ENCODE measurements at places on chromosomes 12 and 14.

- DNase-seq: no peak
These were observed 120.5 kb downstream of the SLC25A47 start for GRCh38 chr14:100443603-100444002.

- no peak for DNase-seq
These were observed 3.1 kb downstream of the MTHFD1 start for GRCh38 chr14:64391113-64391725.

DNA sequence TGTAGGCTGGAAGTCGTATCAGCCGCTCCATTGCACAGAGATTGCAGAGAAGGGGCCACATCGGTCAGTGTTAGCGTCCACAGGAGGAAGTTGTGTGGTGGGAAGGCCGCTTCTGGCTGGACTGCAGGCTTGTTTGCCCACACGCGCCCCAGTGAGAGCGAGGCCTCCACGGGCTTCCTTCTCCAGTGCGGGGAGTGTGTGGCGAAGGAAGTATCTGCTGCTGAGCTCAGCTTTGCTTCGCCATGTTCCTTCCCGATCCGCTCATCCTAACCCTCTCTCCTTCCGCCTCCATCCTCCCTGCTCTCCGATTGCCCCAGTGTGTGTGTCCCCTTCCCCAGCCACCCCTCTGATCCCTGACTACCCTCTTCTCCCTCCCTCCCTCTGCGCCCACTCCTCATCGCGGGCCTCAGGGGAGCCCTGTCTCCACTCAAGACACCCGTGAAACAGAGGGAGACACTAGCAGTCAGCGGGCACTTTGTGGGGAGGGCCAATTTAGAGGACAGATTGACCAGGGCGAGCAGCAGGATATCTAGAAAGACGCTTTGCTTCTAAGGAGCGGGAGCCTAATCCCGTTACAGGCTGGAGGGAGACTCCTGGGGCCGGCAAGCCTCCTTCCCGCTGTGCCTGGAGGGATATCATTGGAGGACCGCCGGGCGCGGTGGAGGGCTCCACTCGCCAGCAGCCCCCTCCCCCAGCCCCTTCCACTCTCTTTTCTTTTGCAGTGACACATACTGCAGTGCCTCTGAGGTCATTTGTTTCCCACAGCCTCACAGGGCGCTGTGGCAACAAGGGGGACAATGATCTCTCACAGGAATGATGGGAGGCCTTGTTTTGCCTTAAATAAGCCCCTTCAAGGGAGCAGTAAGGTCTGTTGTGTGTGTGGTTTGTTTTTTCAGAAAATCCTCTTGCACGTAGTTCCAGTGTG, 428.8 kb downstream of the ZFP36L1 start:
- no peak for DNase-seq

DNA sequence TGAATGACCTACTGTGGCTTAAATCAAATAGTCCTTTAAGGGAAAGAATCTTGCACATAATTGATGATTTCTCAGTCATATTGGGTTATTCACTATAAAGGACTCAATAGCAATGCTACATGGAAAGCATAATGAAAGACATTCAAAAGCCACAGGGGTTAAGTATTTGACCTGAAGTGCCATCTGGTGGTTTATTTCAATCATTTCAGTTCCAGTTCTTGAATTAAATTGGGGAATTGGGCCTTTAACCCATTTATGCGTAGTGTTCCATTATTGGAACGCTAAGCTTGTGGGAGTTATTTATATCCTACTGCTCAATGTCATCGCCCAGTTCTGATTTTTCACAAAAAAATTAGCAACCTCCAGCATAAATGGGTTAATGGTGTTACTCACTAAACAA, 41.3 kb upstream of the C12orf71 start:
- no peak for DNase-seq

GRCh38 chr12:54029529-54030441, 1.5 kb downstream of the HOXC6 start:
- no peak for DNase-seq

GRCh38 chr12:131232036-131232435, 278.3 kb downstream of the ADGRD1 start:
- no peak for DNase-seq

- DNase-seq: no peak
These were observed 49.9 kb downstream of the FOXA1 start for GRCh38 chr14:37545174-37545573.

- DNase-seq: no peak
These were observed 9.3 kb upstream of the DENND5B start for GRCh38 chr12:31600252-31600651.

GRCh38 chr12:18851271-18851670, 113.4 kb downstream of the CAPZA3 start:
- no peak for DNase-seq

DNA sequence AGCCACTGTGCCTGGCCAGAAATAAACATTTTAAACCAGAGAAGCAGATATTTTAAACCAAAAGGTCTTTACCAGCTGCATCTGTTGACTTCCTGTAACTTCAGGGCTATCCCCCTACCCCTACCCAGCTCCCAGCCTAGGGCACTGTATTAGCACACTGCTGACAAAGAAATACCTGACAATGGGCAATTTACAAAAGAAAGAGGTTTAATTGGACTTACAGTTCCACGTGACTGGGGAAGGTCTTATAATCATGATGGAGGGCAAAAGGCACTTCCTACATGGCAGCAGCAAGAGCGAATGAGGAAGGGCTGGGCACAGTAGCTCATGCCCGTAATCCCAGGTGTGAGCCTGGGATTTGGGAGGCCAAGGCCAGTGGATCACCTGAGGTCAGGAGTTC, 26.0 kb downstream of the GEMIN2 start:
- no peak for DNase-seq

GRCh38 chr12:24268663-24269186, 319.3 kb upstream of the SOX5 start:
- DNase-seq: no peak

GRCh38 chr12:89831310-89832095, 122.9 kb upstream of the ATP2B1 start:
- DNase-seq: no peak

DNA sequence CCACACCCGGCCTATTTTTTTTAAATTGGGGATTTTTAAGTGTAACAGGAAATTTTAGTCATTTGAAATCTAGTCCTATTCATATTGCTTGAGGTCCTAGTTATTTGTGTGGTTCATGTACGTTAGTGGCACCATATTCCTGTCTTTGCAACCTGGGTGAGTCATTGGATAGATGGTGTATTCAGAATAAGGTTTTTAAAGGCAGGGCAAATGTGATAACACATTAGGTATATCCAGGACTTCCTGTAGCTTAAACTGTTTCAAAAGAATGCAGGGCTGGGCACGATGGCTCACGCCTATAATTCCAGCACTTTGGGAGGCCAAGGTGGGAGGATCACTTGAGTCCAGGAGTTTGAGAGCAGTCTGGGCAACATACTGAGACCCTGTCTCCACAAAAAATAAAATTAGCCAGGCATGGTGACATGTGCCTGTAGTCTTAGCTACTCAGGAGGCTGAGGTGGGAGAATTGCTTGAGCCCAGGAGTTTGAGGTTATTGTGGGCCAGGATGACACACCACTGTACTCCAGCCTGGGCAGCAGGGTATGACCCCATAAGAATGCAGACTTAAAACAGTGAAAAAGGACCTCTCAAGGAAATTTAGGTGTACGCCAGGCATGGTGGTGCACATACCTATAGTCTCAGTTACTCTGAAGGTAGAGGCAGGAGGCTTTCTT, 8.1 kb downstream of the ATP6V0A2 start:
- no peak for DNase-seq

DNA sequence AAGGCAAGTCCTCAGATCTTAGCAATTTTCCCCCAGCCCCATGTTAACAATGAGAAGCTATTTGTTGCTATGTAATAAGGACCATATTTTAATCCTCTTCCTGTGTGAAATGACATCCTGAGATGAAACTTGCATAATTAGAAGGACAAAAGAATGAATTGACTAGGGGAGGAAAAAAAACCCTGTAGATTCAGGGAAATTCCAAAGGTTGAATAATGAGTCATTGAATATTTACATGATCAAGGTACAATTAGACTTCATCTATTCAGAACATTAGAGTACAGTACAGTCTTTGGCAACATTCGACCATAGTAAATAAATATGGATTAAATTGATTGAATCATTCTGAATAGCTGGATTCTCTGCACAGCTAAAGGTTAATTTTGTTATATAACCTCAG, 9.4 kb downstream of the MYBPC1 start:
- no peak for DNase-seq

DNA sequence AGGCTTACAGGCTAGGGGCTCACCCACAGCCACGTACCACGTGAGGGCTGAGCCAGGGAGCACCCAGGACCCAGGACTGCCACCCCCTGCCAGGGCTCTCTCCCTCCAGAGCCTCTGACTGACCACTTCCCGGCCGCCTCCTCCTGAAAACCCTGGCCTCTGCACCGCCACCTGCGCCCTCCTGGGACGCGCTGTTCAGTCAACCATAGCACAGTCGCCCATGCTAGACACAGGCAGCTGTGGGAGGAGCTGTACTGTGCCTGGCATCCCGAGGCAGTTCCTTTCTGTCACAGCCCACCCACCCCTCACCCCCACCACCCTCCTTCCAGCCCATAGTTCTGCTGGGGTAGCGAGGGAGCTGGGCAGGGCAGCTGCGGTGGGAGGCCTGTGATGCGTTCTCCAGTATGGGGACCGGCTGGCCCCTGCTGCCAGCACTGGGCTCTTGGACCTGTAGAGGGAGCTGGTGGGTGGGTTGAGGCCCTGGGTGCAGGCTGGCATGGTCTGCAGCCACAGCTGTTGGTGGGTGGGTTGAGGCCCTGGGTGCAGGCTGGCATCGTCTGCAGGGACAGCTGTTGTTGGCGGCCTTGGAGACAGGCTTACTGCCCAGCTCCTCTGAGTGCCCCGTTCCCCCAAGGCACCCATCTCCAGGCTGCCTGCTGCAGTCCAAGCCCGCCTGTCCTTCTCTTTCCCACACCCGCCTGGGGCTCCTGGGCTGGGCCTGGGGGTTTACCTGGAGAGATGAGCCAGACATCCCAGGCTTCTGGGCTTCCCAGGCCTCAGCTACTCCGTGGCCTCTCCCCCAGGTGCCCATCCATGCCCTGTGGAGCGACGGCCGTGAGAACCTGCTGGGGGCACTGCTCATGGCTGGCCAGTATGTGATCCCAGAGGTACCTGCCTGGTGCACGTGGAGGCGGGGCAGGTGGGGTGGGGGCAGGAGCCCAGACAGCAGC, 11.5 kb downstream of the ASPG start:
- DNase-seq: no peak

- no peak for DNase-seq
These were observed 467.1 kb upstream of the TMPO start for GRCh38 chr12:98048326-98048725.

GRCh38 chr14:101004954-101005353, 101.4 kb upstream of the RTL1 start:
- no peak for DNase-seq

DNA sequence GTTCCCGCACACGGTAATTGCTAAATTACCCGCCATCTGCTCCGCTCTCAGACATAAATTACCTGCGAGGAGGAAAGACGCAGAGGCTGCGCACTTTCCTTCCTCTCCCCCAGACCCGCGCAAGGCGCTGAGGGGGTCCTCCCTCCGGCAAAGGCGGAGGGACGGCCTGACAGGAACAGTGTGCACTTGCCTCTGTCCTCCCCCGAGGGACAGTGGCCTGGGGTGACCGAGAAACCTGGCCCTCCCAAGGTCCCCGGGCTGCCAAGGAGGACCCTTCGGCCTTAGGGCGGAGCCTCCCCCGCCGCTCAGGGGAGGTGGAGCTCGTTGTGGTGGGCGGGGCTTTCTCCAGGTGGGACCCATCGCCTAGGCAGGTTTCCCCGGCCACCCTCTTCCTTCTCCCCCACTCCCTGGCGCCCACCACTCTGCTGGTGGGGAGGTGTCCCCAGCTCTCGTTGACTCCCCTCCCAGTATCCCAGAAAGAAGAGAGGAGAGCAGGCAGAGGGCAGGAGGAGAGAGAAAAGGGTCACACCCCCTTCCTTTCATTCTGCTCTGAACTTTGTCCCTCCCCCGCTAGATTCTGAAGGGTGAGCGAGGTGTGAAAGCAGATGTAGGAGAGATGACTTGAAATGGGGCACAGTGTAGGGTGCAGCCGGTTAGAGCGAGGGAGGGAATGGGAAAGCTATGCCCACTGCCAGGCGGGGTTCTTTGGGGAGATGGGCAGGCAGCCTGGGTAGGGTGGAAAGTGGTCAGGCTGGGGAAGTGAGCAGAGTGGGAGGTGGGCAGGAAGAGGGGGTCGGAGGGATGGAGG, 11.4 kb upstream of the CALCOCO1 start:
- DNase-seq: no peak

DNA sequence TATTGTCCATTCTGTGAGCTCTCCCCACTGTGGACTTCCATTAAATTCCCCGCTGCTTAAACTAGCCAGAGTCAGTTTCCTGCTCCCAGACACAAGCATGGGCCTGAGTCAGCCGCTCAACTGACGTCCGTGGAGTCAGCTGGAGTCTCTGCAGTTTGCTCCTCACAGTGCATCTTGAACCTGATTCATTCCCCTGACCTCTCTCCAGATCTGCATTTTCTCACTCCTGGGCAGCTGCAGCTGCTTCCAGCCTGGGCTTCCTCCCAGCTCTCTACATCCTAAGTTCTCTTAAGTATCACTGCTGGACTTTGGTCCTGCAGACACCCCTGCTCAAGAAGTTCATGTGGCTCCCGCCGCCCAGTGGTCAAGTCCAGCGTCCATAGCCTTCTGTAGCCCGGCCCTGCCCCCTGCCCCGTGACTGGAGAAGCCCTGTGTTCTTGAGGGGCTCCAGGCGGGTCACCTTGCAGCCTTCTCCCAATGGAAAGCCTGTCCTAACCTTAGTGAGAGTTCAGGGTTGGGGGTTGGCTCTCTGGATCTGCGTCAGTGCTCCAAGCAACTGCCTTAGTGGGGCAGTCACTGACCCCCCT, 20.0 kb downstream of the NFKBIA start:
- no peak for DNase-seq

GRCh38 chr12:124829708-124830304, 33.9 kb downstream of the SCARB1 start:
- no peak for DNase-seq

DNA sequence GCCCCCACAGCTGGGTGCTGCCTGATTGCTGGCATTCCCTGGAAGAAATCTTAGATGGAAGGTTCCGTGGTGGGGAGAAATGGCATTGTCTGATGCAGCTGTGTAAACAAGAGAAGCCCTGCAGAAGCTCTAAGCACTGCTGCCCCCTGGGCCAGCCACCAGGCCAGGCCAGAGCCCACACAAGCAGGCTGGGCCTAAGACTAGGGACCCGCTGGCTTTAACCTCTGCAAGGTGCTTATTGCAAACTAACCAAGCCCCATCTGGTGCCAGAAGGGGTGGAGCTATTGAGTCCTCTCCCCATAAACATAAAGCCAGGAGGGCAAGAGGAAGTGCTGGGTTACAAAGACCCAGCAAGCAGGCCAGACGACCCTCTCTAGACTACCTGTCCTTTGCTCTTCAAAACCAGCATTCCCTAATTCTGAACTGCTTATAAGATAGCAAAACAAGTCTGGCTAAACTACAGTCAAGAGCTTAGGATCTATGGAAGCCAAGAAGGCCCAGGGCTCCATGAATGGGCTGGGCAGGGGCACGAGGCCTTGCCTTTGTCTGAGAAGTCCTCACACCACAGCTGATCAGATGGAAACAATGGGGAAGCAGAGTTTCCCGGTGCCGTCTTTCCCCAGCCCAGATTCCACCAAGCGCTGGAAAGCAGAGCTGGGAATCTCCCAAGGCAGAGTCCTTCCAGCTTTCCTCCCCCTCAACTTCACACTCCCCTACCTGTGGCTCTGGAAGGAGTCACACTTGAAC, 28.8 kb downstream of the P2RX4 start:
- DNase-seq: no peak

Measured in stimulated activated CD8-positive, alpha-beta memory T cell treated with anti-CD3 and anti-CD28 coated beads, Interleukin-4, amount 100 ng/mL, for 1 hour (primary cell).